ENCODE measurements at places on chromosomes 11 and 22.

- H3K27ac ChIP-seq: no peak overlapping the region
- H3K27me3 ChIP-seq: no peaks in the 10 kb centered on the region
- no peaks in the 10 kb centered on the region for H3K4me1 ChIP-seq
- no peaks in the 10 kb centered on the region for H3K36me3 ChIP-seq
- no peak for DNase-seq
These were observed 920.1 kb downstream of the BRD1 start for GRCh38 chr22:48907591-48907990.

DNA sequence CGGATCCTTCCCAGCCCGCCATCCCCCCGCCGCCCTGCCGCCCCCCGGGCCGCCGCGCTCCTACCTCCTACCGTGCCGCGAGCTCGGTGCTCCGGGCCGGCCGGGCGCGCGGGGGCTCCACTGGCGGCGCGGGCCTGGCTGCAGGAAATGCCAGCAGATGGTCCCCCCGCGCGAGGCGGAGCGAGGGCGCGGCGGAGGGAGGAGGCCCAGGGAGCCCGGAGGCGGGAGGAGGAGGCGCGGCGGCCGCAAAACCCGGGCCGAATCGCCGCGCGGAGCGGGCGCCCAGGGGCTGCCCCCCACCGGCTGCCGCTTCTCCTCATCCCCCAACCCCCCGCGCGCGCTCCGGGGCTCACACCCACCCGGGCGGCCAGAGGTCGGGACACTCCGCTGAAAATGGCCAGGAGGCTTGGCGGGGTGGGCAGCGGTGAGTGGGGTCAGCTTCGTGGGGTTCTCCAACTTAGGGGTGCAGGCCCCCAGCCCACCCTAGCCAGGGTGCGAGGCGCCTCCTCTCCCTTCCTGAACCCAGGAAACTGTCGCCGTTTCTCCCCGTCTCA, at the start of gene OSBPL5:
Gene OSBPL5, minus strand, starts transcription at position 159 of the 554 bp plus-strand sequence. CDS start 36,162 bp downstream, outside the sequence.
- no peaks in the 10 kb centered on the region for H3K36me3 ChIP-seq
- peak within 1 kb of the TSS; percentile 81 for H3K27ac ChIP-seq
- peak within 1 kb of the TSS; percentile 66 for H3K4me3 ChIP-seq
- DNase-seq: peak; percentile 48
- peaks cover 61% of the 10 kb centered on the region for H3K4me1 ChIP-seq

DNA sequence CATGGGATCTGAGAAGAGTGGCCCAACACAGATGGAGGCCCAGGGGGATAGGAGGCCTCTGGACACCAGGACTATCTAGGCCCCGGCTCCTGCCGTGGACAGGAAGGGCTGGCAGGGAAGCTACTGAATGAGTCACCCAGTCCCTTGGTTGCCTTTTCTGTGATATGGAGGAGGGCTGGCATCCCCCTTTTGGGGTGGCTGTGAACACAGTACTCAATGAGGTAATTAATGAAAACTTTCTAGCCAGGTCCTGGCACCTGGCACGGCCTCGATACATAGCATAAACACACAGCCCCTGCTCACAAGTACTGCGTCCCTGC, 163.2 kb downstream of the CHST1 start:
- H3K4me3 ChIP-seq: no peak overlapping the region
- H3K4me1 ChIP-seq: no peaks in the 10 kb centered on the region
- no peaks in the 10 kb centered on the region for H3K36me3 ChIP-seq
- H3K27me3 ChIP-seq: no peaks in the 10 kb centered on the region

DNA sequence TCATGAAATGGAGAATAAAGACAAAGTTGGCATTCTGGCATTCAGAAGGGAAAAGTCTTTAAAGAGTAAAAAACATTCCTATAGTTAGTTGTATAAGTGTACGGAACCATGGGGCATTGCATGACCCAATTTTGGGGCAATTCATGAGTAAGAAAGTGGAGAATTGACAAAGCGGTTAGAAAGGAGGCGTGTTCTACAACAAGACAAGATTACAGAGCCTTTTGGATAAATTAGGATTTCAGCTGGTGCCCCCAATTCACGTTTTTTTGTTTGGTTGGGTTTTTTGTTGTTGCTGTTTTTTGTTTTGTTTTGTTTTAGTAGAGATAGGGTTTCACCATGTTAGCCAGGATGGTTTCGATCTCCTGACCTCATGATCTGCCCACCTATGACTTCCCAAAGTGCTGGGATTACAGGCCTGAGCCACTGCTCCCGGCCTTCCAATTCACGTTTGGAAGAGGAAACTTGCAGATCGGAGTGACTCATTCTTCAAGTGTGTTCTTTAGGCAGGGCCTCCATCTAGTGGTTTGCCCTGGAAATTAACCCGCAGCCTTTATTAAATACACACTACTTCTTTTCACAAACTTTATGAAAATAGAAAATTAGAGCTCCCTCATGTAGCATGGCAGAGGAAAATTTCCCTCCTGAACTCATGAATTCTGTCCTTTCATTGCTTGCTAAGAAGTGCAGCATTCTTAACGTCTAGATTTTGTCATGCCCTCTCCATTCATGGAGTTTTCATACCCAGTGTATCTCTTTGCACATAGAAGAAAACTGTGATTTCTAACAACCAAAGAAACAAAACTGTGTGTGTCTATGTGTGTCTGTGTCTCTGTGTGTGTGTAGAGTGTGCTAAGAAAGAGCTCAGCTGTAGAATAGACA, 118.1 kb downstream of the BBOX1 start:
- H3K27me3 ChIP-seq: no peaks in the 10 kb centered on the region
- no peaks in the 10 kb centered on the region for H3K36me3 ChIP-seq
- DNase-seq: peak; percentile 23
- H3K4me1 ChIP-seq: no peaks in the 10 kb centered on the region
- H3K4me3 ChIP-seq: no peak overlapping the region

DNA sequence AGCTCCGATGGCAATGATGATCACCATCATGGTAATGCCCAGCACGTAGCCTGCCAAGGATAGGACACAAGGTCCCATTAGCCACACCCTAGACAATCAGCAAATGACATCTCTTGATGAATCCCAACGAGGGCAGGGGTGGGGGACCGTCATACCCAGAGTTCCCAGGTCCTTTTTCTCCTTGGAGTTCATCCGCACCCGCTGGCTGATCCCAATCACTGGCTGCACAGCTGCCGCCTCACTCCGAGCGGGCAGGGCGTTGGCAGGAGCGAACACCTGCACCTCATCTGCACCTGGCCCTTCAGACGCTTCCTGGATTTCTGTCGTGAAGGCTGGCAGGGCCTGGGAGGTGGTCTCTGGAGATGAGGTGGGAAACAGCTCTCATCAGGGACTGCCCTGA, 2.9 kb downstream of the PIK3IP1 start:
- peaks cover 40% of the 10 kb centered on the region for H3K4me1 ChIP-seq
- peak overlapping the region; percentile 96 for H3K27ac ChIP-seq
- no peaks in the 10 kb centered on the region for H3K27me3 ChIP-seq
- no peak for DNase-seq
- peak overlapping the region; percentile 78 for H3K4me3 ChIP-seq
- peaks cover 49% of the 10 kb centered on the region for H3K36me3 ChIP-seq

DNA sequence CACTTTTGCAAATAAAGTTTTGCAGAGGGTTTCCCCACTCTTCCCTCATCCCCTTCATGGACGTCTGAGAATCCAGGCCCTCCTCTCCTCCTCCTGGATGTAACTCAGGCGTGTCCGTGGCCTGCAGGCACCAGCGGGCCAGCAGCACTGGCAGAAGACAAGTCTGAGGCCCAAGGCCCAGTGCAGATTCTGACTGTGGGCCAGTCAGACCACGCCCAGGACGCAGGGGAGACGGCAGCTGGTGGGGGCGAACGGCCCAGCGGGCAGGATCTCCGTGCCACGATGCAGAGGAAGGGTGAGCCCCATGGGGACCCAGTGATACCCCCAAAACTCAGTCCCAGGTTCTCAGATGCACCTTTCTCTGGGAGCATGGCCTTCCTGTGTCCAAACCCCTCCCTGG, 14.4 kb downstream of the TUB start:
- H3K27me3 ChIP-seq: no peaks in the 10 kb centered on the region
- no peaks in the 10 kb centered on the region for H3K4me1 ChIP-seq
- no peaks in the 10 kb centered on the region for H3K36me3 ChIP-seq

All from gastrocnemius medialis (tissue), 4 donors.